ENCODE measurements at places on chromosomes 12 and 14.

GRCh38 chr12:24705741-24706358 lies 243.1 kb downstream of the BCAT1 start:
- no peak for DNase-seq

DNA sequence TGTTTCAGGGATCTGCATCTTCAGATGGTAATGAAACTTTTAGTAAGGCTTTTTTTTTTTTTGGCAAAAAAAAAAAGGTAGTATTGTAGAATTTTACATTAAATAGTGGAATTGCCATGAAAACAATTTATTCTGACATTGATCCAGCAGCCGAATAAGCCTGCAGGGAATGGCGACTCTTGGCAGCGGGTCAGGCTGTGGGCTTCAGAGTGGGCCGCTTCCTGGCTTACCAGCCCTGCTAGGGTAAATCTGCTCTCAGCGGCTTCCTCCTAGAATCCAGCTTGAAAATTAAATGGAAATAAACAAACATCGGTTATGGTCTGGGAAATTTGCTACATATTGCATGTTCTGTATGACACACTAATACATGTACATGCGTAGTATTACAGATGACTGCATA lies 34.8 kb downstream of the SFSWAP start:
- no peak for DNase-seq

DNA sequence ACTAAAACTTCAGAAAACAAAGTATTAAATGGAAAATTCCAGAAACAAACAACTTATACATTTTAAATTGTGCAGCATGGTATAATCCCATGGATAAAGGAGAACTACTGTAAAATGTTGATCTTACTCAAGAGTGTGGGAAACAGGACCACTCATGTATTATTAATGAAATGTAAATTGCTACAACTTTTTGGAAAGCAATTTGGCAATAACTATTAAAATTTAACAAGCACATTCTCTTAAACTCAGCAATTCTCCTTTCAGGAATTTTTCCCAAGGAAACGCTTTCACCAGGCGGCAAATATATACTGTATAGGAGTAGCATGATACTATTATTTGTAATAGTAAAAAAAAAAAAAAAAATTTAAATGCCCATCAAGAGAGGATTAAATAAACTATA lies 284.5 kb upstream of the AMIGO2 start:
- DNase-seq: no peak

- DNase-seq: no peak
Measured at GRCh38 chr12:51695241-51696010, 104.4 kb downstream of the SCN8A start.

- DNase-seq: no peak
Measured at GRCh38 chr14:74683406-74683805, 29.5 kb downstream of the AREL1 start.

GRCh38 chr12:105261010-105261409 lies 25.0 kb upstream of the APPL2 start:
- no peak for DNase-seq

Data from kidney tubule cell (primary cell).